Activated T-cell treated with anti-CD3 and anti-CD28 coated beads for 48 hours (primary cell): ENCODE measurements at places on chromosomes 1 and 21.

DNA sequence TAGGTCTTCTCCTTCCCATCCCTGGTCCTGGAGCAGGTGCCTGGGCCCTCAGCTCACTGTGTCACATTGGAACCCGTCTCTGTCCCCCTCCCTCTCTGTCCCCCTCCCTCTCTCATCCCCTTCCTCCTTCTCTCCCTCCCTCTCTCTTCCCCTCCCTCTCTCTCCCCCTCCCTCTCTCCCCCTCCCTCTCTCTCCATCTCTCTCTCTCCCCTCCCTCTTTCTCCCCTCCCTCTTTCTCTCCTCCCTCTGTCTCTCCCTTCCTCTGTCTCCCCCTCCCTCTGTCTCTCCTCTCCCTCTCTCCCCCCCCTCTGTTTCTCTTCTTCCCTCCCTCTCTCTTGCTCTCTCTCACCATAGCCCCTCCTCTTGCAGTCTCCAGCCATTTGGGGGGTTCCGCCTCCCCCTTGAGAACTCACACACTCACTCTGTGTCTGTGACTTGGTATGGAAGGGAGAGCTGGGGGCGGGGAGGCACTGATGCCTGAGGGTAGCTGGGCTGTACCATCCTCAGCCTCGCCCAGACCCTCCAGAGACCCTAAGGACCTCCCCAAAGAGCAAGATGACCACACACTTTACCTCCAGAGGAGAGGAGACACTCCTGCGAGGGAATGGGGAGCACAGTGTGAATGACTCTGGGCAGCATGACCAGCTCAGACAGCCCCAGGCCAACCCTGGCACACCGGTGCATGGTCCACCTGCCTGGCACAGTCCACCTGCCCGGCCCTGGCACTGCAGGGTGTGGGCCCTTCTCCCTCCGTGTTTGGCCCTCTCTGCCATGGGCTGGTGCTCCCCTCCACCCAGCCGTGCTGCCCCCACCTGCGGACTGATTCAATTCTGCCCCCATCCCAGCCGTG lies 102.8 kb upstream of the ARHGEF16 start:
- no peak for DNase-seq

- no peak for DNase-seq
Observed at GRCh38 chr1:153292740-153293479, 19.8 kb downstream of the PGLYRP3 start.

DNA sequence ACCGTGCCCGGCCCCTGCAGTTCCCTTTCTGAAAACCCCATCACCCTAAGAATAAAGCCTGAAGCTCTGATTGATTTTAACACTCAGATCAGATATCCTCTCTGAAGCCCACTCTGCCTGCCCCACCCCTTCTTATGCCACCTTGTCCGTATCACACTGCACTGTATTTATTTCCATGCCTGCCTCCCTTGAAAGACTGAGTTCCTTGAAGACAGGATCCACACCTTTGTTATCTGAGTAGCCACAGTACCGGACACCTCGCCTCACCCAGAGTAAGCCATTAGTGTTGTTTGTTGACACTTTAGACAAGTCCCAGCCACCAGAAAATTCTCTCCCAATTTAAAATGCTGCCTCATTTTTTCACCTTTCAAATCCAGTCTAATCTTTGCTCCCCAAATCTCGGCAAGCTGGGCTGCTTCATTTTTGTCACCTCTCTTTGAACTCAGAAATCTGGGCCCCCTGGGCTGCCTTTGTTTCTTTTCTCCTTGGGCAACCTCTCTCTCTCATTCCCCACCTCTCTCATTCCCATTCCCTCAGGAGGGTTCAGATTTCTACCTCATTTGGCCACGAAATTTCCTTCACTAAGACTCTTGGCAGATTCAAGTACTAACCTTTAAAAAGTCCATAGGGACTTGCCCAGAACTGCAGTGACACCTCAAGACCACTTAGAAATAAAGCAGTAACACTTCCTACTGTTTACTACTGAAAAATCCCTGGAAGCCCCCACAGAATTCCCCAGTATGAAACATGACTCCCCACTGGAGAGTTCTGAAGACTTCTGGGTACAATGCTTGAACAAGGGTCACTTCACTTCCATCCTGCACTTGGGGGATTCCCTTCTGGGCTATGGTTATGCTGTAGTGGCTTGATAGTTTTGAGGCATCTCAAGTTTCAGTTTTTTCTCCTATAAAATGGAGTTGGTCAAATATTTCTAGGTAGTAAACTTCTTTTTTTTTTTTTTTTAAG lies 8.7 kb upstream of the PPP1R15B start:
- no peak for DNase-seq

DNA sequence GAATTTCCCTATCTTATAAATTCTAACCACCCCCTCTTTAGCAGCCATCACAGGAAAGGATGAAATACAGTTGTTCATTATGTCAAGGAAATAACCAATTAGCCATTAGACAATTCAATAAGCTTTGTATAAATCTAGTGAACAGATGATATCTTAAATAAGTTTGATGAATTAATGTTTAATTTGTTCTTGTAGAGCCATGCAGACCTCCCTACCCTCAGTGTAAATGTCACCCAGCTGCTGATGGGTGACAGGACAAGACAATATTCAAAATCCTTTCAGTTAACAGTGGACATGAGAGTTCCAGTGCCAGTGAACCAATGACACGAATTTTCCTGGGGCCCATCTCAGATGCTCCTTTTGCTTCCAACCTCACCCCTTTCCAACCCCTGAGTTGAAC lies 395.9 kb downstream of the KCTD3 start:
- no peak for DNase-seq

GRCh38 chr21:36566644-36567043 lies 86.7 kb upstream of the CLDN14 start:
- no peak for DNase-seq

DNA sequence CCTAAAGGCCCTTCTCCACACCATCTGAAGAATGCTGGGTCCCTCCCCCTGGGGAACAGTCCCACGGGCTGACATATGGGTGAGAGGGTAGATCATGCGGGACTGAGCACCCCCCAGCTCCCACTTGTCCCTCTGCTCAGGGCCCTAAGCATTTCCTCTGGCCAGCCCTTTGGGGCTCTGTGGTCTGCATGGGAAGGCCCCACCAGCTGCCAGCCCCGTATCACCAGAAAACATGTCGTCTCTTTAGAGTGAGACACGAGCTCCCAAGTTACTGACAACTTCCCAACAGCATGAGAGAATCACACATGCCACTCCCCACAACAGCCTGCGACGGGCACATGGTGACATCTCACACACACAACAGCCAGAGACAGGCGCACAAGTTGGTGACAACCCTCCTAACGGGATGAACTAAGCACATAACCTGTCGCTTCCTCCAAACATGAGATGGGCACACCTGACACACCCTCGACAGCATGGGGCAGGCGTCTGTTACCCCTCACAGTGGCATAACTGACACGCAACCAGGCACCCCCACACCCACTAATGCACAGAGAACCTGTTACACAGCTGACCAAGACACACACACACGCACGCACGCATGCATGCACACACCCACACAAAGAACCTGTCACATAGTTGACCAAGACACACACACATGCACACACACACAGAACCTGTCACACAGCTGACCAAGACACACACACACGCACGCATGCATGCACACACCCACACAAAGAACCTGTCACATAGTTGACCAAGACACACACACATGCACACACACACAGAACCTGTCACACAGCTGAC lies 41.2 kb downstream of the AHDC1 start:
- no peak for DNase-seq

- no peak for DNase-seq
Observed at GRCh38 chr1:55071477-55071876, 32.1 kb downstream of the PCSK9 start.

DNA sequence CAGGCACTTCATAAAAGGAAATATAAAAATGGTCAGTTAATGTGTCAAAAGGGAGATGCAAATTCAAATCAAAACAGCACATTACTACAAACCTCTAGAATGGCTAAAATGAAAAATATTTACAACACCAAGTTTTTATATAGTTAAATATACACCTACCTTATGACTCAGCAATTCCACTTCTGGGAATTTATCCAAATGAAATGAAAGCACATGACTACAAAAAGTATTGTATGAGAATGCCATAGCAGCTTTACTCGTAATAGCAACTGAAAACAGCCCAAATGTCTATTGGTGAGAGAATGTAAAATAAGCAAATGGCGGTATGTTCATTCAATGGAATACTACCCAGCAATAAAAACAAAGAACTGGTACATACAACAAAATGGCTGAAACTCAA lies 175.8 kb upstream of the SPAG17 start:
- DNase-seq: no peak
